ENCODE measurements at places on chromosomes 11 and 22.

DNA sequence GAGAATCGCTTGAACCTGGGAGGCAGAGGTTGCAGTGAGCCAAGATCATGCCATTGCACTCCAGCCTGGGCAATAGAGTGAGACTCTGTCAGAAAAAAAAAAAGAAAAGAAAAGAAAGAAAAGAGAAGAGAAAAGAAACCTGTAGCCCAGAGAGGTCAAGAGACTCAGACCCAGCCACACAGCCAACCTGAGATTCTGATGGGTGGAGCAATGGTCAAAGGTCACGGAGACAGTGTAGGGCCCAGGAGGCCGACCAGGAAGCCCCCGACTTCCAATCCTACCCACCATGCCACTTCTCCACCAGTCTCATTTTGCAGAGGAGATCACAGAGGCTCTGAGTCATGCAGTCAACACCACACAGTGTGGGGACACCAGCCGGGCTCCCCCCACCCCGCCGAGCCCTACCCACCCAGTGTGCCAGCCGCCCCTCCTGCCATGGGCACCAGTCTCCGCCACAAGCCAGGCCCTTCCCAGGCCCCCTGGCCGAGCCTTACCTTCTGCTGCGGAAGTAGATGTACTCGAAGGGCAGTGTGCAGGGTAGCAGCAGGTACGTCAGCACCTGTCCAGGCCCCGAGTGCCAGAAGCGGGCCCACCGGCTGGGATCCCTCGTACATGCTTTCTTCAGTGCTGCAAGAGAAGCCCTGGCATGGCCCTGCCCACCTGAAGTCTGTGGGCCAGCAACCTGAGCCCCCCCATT is 7.9 kb downstream of the PNPLA5 start:
- DNase-seq = no peak

DNA sequence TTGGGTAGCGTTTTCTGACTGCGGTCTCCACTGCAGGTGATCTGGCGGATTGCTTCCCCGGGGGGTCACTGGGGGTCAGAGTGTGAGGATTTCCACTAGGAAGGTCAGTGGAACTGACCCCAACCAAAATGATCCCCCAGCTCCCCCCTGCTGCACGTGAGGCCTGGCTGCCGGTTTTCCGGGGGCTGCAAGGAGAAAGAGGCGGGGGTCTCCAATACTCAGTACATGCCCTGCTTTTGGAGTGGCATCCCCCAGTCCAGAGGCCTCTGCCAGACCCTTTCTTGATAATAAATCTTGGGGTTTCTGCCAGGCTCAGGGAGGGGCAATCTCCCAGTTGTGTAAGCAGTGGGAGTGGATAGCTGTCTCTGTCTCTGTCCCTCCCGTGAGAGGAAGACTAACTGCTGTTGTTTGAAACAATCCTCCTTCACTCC is 71.5 kb upstream of the RTL6 start:
- DNase-seq = no peak

DNA sequence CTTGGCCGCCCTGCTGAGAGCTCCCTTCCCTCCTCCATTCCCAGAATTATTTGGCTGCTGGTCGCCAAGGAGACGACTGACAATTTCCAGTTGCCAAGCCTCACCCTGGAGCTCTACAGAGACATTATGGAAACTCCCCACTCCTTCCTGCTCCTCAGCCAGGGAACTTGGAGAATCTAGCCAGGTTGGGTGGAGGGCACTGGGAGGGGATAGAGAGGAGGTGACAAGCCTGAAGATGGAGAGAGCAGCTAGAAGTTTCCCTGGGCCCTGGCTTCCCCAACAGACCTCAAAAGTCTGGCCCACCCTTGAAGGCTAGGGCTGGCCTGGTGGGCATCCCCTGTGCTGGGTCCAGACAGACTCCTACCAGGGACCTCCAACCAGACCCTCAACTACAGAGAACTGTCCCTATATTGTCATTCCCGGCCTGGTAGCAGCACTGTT is 6.7 kb upstream of the VSIG10L2 start:
- no peak for DNase-seq

DNA sequence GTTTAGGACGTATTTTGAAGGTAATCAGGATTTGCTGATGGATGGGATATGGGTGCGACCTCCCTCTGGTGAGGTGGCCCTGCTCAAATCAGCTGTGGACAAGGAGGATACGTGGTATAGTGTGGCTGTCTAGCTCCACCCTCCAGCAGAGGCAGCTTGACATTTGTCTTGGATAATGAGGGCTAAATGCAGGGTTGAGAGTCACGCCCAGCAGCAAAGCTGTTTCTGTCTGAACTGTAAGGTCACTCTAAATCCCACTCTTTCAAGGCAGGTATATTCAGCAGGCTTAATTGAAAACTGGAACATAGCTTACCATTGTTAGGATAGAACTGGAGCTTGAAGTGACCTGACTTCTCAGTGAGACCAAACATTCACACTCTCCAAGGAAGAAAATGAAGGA is 98.7 kb downstream of the SWAP70 start:
- no peak for DNase-seq

- no peak for DNase-seq
Observed at GRCh38 chr22:29206372-29207242, 911 bp downstream of the EMID1 start.

DNA sequence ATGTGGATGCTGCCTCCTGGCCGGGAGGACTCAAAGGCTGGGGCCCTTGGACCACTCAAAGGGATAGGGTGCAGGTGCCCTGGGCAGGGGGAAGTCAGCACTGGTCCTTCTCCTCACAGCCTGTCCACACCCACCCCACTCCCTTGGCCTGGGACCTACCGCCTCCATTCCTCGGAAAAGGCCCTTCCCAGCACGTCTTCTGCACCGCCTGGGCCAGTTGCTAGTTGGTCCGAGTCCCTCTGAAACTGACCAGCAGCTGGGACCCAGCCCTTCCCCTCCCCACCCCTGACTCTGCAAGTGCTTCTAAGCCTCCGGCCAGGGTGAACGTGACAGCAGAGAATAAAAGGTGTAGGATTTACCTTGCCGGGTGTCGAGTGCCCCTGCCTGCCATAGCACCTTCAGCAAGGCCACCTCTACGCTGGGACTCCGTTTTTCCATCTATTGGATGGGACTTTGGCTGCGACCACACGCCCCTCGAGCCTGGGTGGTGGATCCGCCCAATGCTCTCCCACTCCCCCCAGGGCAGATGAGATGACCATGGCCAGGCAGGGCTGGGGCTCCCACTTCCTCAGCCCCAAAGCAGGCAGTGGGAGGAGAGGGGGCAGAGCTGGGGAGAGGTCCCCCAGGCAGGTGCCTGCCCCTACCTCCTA is 37.3 kb downstream of the OSBPL5 start:
- no peak for DNase-seq

DNA sequence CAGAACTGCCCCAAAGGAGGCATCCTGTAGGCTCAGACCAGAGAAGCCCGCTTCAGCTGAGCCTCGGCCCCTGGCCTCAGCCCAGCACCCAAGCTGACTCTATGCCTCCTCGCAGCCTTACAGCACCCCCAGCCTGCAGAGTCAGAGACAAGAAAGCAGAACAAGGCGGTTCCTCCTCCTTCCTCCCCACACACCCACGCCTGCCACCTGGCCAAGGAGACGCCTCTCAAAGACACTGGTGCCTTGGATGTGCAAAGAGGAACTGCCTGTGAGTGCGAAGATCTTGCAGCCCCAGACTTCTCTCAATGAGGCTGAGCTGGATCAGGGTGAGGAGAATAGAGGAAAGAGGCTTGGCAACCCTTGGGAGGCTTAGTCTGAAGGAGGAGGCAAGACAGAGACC is 60.2 kb downstream of the PDE2A start:
- no peak for DNase-seq

DNA sequence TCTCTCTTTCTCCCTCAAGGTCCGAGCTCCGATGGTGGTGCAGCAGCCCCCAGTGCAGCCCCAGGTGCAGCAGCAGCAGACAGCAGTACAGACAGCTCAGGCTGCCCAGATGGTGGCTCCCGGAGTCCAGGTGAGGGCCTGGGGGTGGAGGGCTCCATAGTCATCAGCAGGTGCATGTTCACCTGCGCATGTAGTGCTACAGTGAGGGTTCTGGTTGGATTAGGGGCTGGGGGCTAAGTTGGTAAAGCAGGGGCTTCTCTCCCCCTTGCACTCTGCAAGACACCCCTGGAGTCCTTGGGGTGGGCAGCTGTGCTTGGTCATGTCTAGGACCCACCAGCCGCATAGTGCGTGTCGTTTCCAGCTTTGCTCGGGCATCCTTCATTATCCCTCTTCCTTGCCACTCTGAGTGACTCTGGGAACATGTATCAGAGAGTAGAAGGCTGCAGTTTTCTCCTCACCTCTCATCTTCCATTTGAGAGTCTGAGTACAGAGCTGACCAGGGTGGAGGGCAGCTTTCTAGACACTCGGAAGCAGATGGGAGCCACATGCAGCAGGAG is 61.2 kb downstream of the MED15 start:
- DNase-seq = no peak

DNA sequence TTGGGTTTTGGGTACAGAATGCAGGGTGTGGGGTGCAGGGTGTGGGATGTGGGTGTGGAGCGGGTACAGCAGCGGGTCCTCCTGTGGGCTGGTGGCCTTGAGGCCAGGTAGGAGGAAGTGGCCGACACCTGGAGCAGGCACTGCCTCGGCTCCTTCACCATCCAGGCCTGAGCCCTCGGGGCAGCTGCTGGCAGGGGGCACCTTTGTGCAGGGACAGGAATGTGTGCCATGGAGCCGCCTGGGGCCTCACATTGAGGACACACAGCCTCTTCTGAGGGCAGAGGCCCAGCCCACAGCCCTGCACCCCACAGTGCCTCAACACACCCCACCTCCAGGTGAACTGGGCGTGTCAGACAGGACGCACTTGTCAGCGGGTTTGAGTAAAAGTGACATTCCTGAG is 984.0 kb downstream of the BRD1 start:
- DNase-seq = no peak

DNA sequence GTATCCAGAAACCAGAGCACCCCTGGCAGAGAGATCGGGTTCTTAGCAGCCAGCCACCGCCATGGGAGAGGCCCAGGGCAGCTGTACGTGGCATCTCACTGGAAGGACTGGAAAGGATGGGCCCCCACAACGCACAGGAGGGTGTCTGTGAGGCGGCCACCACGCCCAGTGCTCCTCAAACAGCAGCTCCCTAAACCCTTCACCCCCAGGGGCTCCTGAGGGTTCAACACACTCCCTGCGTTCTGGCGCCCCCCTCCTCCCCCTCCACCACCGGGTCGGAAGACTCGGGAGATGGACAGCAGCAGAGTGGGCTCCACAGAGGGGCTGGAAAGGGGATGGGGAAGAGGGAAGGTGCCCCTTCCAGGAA is 1.1 kb downstream of the MAPK12 start:
- no peak for DNase-seq

DNA sequence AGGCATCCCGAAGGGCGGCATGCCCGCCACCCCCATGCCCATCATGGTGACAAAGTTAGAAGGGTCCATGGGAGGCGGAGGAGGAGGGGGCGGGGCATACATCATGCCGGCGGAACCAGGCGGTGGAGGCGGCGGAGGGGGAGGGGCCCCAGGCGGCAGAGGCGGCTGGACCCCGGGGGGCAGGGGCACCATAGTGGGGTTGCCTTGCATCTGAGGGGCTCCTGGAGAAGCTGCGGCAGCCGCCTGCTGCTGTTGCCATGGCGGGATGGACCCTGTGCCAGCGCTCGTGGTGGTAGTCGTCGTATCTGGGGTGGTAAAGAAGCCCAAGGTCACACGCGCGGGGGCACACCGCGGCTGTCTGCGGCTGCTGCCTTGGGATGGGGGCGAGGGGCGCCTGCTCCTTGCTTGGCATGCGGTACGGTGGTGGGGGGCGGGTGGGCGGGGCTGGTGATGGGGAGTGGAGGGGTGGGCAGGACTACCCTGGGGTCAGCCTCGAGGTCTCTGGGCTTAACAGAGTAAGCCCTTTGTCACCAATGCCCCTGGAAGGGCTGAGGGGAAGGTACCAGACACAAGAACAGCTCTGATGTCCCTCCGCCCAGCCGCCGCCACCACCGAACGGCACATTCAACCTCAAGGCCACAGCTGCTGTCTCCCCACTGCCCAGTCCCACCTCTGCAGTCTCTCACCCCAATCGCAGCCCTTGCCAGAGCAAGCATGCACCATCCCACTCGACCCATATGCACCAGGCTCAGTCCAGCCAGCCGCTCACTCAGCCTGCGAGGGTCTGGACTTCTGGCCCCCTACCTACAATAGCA is 6.3 kb upstream of the PYGM start:
- DNase-seq = no peak

DNA sequence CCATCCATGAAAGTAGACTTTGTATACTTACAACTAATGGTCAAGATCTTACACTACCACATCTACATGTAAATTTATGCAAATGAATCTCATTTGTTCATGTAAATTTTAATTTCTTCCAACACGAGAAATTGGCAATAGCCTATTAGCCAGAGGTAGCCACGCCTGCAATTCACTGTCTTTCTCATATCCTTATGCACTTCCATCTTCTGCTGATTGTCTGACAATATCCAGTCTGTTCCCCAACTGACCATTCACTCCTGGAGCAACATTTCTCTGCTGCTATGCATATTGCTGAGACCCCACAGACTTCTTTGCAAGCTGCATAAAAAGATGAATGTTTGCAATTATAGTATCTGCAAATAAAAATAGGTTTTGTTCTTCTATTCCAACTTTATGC is 2.5 kb downstream of the NNMT start:
- no peak for DNase-seq

DNA sequence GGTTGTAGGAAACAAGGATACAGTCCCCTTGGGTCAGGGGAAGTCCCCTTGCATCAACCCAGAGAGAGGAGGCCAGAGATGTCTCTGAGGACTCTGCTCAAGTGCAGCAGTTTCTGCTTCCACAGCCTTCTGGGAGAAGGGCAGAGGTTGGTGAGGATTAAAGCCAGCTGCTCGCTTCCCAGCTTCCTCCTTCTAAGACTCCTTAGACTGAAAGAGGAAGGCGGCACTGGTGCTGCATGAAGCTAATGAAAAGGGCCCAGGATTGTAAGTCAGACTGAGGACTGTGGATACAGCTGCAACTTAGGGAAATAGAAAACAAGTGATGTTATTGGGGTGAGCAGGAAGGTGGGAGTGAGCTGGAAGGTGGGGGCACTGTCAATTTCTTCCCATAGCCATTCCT is at the start of gene OR52K1:
Gene OR52K1, plus strand, starts transcription at position 202 of the 400 bp plus-strand sequence. CDS start 6,255 bp downstream, outside the sequence.
- no peak for DNase-seq

- DNase-seq = no peak
Observed at GRCh38 chr11:121141066-121141465, 40.0 kb downstream of the TECTA start.

GRCh38 chr11:61122761-61123160 is 20.5 kb downstream of the CD5 start:
- DNase-seq = no peak

- no peak for DNase-seq
Observed at GRCh38 chr11:125515102-125515439, 19.0 kb upstream of the FEZ1 start.

- no peak for DNase-seq
Observed at GRCh38 chr11:70159627-70160570, 43.2 kb upstream of the FADD start.

GRCh38 chr11:94504689-94505293 is 7.5 kb upstream of the C11orf97 start:
- DNase-seq = peak; percentile 50

DNA sequence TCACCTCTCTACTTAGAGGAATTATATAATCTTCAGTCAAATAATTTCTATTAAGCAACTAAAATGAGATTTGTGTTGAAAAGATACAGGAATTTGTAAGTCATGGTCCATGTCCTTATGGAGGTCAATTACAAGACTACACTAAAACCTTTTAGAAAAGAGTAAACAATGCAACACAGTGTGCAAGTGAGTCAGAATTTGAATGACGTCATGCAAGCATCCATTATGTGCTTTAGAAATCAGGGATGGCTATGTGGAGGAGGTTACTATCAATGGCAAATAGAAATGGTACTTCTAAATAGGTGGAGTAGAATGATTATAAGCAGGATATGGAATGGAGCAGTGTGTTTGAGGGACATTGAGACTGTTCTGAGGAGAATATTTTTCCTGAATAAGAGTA is 16.6 kb downstream of the OR10D3 start:
- no peak for DNase-seq
